ENCODE measurements at places on chromosomes 13 and 19.
A peak's percentile ranks its signal among the peaks of the same experiment; 100 is the strongest.

DNA sequence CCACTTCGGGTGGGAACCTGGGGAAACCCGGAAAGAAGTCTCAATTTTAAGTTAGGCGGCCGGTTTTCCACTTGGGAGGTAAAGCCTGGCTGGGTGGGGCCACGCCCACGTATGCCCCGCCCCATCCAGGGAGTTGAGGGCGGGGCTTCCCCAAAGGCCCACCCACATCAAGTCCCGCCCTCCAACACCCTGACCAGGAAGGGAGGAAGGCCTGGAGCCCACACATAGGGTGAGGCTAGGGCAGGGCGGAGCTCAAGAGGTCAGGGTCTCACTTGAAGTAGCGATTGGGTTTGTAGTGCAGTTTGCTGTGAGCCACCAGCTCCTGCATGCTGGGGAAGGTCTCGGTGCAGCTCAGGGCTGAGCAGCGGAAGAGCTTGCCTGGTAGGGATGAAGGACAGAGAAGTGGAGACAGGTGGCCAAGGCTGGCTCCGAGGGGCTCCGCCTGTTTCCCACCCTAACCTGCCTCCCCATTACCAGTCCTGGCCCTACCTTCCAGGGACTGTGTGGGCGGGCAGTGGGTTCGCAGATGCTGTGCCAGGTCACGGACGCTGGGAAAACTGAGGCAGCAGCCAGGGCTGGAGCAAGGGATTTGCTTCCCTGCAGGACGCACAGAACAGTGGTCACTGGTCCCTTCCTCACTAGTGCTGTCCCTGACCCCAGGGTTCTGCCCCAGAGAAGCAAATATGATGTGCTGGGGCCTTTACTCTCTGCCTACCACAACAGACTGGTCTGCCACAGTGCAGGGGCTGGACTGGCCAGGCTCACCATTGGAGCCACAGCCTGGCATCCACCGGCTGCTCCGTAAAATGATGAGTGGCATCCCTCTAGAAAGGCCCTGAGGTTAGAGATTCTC is 1.6 kb downstream of the ZNF414 start:
- no peak for DNase-seq

DNA sequence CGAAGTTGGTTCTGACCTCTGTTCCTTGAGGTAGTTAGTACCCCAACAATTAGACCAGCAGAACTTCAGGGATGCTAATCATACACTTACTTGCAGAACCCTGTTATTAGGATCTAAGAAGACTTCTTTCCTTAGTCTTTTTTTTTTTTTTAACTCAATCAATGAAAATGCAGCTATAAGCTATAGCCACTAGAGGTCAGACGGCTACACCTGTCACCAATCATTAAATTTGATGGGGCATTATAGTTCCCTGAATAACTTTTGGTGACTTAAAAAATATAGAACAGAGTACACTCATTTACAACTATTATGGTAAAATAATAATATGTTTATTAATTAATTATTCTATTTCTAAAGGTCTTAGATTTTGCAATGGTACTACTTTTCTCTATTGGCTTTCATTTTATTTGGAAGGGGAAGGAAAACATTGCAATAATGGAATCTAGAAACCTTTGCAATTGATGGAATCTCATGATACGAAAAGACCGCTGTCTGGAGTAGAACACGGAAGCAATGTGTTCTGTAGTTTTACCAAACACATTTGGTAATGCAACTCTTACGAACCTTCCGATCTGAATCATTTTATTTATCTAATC is 483.2 kb downstream of the DIAPH3 start:
- no peak for DNase-seq

- no peak for DNase-seq
These were observed 17.4 kb upstream of the SIGLEC6 start for GRCh38 chr19:51548891-51549305.

DNA sequence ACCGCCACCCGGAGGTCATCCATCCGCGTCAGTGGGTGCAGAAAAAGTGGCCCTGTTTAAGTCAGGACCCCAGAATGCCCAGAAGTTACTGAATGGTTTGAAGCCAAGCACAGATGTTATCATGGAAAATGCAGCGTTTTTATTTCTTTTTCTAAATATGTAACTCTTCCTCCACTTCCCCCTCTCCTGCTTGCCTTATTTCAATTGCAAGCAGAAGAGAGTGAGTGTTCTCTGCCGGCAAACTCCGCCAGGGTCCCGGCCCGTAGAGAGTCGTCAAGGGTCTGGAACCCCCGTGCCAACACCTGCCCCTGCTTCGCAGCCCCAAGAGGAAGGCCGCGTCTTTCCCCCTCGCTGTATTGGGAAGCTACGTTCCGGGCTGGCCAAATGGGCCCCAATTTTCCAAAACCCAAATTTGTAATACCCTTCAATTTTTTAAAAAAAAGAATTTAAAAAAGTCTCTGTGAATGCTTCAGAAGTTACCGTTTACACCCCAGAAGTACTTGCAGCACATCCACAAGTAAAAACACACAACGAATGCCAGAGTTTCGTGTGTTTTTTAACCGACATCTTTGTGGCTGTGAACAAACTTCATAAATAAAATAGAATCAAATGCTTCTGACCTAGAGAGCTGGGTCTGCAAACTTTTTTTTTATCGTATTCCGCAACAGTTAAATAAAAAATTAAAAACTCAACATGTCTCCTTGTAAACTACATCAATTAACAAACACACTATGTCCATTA is 712 bp upstream of the PDX1 start:
- no peak for DNase-seq

DNA sequence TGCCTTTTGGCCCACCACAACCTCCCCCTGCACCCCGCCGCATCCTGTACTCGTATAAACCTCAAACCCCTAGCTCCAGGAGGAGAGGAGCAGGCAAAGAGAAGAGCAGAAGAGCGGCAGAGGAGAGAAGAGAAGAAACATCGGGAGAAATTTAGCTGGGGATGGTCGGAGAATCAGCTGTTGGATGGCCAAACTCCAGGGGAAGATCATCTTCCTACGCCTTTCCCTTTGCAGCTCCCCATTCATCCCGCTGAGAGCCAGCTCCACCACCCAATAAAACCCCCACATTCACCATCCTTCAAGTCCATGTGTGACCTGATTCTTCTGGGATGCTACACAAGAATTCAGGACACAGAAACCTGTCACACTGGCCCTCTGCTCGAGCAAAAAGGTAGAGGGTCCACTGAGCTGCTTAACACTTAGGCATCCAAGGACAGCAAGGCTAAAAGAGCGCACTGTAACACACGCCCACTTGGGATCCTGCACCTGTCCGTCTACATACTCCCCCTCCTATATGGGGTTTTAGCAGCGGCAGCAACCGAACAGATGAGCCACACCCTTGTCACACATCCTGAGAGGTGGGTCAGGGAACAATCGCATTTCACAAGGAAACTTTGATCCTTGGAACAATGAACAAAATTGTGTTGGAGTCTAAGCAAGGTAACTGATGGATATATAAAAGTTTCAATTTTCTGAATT is 51.6 kb upstream of the MIR17HG start:
- no peak for DNase-seq

DNA sequence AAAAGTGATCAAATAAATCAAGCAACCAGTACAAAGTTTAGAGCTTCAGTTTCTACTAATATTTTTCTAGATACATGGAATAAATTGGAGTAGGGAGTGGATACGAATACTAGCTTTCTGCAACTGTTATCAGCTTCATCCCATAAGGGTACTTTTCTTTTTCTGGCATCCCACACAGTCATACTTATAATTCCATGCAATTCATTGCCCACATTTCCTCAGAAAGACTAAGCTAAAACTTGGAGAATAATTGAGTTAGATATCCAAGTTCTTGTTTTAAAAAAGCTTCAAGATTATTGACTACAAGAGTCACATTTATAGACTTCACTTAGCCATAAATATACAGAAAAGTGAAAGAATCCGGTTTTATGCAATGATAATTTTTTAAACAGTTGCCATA is 186.9 kb downstream of the OLFM4 start:
- DNase-seq: no peak

DNA sequence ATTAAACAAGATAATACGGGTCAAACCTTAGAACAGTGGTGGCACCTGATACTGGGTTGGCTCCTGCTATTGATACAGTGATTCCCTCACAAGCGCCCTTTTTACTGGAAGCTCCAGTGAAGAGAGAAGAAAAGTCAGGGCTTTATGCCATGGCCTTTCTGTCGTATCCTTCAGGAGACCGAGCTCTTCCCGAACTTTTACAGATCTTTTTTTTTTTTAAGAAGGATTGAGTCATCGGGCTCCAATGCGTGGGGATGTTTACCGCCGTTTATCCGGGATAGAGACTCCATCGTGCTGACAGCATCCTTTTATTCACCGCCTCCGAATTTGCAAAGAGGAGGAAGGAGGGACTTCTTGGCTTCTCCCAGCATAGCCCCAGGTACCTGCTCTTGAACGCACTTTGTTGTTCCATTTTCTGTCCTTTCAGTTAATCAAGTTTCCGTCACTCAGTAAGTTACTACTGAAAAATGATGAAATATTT is 574 bp downstream of the ZNF227 start:
- peak; percentile 40 for DNase-seq

GRCh38 chr13:39945226-39945625 is 289.8 kb downstream of the COG6 start:
- no peak for DNase-seq

DNA sequence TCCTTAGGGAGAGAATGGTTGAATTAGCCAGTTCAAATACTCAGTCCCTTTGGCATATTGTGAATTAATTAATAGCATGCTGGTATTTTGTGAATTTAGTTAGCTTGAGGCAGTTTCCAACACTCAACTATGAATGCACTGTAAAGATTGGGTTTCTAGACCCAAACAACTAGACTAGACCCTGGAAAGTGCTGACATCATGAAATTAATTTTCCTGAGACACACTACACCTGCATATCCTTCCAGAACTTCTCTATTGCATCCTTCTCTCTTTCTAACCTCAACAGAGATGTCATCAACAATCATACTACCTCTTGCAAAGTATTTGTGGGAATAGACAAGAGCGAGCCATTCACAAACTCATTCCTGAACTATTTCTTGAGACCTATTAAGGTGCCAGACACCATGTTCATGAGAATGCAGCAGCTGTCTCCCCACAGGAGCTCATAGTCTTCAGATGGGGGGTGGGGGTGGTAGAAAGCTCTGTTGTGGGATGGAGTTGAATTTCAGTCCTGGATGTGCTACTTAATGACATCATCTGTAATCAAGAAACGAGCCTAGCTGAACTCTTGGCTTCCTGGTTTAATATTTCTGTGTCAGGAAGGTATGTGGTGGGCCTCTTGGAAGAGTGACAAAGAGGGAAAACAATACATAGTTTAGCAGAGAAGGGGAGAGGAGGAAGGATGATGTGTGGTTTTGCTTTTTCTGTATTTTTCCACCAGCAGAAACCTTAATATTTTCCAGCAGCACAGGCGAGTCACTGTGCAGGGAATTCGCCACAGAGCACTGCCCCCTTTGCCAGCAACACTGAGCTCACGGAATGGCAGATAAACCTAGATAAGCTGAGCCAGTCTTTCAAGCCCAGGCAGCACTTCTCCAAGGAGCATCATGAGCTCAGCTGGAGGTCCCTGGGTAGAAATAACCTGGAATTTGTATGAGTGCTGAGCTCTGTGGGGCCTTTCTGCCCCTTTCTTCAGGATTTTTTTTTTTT is 53.1 kb upstream of the CYSLTR2 start:
- no peak for DNase-seq

- no peak for DNase-seq
These were observed 28.3 kb downstream of the PEX11G start for GRCh38 chr19:7460562-7460966.

DNA sequence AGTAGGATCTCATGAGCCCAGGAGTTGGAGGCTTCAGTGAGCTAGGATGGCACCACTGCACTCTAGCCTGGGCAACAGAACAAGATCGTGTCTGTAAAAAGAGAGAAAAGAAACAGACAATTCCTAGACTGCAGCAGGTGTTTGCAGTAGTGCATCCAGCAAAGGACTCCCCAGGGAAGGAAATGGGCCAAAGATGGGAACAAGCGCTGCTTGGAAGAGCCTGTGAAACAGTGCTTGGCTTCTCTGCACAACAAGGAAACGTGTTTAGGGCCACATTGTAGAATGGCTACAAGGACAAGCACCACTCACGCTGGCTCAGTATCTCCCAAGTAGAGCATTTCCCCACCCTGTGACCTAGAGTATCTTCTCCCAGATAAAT is 35.5 kb upstream of the LDLR start:
- no peak for DNase-seq

- no peak for DNase-seq
These were observed 3.6 kb downstream of the ZNF121 start for GRCh38 chr19:9580728-9581127.

GRCh38 chr13:73325723-73326558 is 267.1 kb downstream of the KLF5 start:
- DNase-seq: no peak

Data from substantia nigra (tissue), 51 donors.